GM13977 (cell line): ENCODE measurements at places on chromosomes 5 and 9.
A peak's percentile ranks its signal among the peaks of the same experiment; 100 is the strongest.

GRCh38 chr9:116020146-116020545, 133.4 kb upstream of the PAPPA start:
- DNase-seq = no peak

DNA sequence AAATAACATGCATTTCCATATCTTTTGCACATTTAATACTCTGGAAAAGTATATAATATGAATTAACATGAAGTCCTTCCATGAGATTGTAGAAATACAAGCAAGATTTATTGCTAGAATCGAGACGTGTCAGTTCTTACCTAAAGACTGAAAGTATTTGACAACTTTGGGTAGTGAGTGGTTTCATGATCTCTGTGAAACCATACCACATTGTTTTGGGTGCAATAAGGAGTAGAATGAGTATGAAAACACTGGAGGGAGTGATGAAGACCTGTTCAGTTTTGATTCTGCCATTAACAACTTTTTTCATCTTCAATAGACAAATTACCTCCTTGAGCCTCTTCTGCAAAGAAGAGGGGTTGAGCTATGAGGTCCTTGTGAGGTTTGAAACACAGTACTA, 133.7 kb downstream of the NUDT12 start:
- DNase-seq = peak; percentile 6

DNA sequence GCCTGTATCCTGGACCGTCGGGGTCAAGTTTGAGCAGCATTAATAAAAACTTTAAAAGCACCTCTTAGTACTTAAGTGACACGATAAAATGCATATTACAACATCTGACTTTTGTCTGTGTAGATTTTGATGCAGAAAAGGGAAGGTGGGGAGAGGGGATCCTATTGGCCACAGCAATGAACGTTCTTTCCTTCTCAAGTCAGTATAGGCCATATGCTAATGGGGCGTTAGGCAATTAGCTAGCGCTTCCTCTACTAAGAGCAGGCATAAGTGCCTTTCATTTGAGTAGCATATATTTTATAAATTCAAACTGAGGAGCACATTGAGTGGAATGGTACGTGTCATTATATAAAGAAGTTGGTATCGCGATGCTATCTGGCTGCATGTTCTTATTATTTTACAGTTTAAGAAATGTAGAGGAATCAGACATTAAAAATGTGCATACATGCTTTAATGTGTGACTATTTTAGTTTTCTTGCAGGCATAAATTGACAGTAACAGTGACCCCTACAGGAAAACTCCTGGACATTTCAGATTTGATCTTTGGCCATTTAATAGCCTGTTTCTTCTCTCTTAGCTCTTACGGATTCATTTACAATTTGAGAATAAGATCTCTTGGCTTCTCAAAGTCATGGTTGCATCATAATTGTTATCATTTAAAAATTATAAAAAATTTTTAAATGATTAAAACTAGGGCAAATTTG, 1.1 kb upstream of the GNA14 start:
- no peak for DNase-seq

GRCh38 chr5:55052383-55052931, 28.4 kb downstream of the GZMK start:
- no peak for DNase-seq

DNA sequence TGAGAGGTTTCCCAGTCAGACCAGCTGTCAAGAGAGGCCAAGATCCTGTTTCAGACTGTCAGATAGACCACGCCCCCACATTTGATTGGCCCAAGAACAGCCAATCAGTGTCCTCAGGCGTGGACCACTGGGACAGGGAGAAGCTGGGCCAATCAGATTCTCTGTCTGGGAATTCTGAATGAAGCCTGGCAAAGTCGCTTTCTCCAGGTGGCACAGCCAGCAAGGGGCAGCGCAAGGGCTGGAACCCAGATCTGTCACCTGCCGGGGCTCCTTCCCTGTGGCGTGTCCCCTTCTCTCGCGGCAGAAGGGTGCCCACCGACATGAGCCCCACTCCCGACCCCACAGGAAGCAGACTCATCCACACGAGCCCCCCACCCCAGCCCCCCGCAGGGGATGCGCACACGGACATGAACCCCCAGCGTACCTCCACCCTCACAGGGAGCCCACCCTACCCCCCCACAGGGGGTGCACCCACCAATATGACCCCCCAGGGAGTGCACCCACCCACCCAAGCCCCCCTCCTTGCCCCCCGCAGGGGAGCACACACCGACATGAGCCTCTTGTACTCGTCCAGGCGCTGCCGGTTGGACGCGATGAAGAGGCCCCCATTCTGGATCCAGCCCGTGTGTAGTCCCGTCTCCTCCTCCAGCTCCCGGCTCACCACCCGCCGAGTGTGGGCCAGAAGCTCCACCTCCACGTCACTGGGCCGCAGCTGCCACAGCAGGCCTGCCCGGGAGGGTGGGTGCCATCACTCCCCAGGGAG, 6.1 kb downstream of the SARDH start:
- no peak for DNase-seq

DNA sequence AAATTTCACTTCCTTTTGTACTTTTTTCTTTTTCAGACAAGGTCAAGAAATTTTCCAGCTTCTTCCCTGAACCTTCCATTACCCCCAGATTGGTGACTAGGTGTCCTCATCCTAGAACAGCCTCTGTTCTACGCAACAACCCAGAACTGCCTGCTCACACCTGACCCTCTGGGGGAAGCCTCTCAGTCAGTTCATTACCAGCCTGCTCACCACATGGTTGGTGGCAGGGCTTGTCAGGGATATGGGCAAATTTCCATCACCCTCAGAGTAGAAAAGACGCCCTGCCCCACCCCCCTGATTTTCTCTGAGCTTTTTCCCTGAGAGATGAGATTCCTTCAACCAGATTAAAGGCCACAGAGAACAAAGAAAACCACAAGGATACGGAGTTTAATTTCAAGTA, 5.3 kb upstream of the CFAP95 start:
- no peak for DNase-seq

DNA sequence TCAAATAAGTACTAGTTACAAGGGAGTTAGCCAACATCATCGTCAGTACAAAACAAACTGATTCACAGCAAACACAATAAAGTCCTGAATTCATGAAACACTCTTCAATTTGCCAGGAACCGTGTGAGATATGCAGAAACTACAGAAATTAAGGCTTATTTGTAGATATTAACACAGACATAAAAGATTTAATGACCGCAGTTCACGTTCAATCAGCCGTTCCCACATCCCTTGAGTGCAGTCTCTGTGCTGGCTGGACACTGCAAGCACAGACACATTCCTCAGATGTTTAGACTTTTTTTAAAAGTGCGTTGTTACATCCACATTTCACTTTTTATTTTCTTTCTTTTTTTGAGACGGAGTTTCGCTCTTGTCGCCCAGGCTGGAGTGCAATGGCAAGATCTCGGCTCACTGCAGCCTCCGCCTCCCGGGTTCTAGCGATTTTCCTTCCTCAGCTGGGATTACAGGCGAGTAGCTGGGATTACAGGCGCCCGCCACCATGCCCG, 566 bp upstream of the CEP78 start:
- peak; percentile 23 for DNase-seq

DNA sequence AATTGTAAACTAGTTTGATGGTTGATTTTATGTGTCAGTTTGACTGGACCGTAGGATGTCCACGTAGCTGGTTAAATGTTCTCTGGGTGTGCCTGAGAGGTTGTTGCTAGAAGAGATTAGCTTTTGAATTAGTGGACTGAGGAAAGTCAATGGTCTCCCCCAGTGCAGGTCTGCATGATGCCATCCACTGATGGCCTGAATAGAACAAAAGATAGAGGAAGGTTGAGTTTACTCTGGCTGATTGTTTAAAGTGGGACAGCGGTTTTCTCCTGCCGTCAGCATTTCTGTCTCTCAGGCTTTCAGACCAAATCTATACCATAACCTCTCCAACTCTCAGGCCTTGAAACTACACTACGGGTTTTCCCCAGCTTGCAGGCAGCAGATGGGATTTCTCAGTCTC, 899.2 kb upstream of the WWC1 start:
- DNase-seq = no peak

DNA sequence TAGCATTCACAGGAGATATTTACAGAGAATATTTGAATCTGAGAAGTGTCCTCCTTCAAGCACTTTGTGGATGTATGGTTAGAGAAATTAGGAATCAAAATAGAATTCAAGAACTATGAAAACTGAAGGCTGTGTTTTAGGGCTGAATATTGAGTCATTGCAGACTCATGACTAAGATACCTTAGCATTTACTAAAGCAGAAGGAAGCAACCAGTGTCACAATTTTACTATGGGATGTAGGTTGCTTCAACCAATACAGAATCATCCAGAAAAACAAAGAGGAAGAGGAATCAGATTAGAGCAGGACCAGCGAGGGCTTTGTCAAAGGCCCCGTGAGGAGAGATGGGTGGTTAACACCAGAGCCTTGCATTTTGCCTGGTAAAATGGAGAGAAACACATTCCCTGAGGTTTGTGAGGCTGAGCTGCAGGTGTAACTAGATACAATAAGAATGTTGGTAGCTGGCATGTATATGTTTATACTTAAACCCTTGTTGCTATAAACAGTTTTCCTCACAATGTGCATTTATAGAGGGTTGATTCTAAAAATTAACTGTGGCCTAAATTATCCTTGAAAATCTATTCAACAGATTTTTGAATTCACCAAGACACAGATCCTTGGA, 518.1 kb downstream of the AGTPBP1 start:
- no peak for DNase-seq

DNA sequence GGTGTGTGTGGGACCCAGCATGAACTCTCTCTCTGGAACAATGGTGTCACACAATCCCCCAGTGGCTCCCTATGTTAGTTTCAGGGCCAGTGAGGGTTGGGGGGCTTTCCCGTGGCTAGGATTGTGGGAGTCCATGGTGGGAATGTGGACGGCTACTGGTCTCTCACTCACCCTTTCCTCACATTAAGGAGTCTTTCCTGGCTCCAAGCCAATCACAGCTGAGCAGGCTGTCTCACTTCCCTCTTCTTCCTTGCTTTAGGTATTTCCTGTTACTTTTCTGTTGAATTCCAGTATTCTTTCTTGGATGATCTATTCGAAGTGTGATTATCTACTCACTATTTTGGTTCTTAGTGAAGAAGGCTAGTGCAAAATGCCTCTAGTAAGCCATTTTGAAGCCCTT, 324.4 kb upstream of the MPDZ start:
- DNase-seq = no peak

DNA sequence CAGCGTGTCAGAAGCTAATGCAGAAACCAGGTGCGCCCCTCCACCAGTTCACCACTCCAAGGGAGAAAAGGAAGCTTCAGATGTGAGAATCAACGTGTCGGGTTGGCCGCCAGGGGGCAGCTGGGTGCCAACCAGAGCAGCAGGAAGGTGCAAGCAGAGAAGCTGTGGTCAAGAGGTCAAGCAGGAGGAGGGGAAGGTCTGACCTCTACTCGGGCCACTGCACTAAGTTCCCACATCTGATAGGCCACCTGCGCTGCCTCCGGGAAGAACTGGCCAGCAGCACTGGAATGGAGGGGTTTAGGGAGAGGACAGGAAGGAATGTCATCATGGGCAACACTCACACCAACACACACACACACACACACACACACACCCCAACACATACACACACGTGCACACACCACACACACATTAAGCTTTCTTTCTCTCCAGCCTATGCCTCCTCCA, 31.4 kb downstream of the ANXA6 start:
- peak; percentile 60 for DNase-seq

GRCh38 chr5:6572825-6573380, 59.9 kb downstream of the NSUN2 start:
- DNase-seq = no peak

GRCh38 chr9:109403116-109403515, 82.3 kb upstream of the EPB41L4B start:
- DNase-seq = no peak

- no peak for DNase-seq
Observed at GRCh38 chr5:32506201-32506661, 61.7 kb upstream of the ZFR start.

DNA sequence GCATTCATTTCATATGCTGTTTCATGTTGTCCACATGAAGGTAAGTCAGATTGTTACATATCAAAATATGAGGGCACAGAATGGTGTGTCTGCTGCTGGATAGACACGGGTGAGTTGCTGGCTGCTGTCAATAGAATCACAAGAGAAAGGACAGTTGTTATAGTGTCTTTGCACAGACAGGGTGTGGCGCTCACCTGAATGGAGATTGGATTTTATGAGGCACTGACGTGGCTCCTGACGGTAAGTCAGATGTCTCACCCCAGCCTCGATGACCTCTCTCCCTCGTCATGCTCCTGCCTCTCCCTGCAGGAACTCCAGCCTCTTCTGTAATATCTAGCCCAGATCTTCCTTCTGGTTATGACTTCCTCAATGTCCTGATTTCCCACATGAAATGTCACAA, 75.4 kb upstream of the SELENOP start:
- DNase-seq = no peak

GRCh38 chr9:134659688-134660131, 18.1 kb downstream of the COL5A1 start:
- DNase-seq = no peak

GRCh38 chr9:137268538-137269201, 8.9 kb upstream of the TOR4A start:
- DNase-seq = no peak

DNA sequence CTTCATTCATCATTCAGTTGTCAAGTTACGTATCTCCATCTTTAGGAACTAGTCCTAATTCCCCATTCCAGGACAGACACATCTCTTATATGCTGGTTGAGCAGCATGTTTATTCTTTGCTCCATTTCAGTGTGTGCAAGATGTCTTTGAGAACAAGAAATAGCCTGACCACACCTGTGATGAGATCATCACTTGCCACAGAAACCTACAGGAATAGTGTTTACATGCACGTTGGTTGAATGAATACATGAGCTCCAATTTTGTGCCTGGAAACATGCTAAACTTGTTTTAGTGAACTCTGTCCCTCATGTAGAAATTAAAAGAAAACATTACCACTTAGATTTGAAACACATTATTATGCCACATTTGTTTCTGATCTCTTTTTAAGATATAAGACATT, 489.1 kb downstream of the CDH18 start:
- no peak for DNase-seq
